ENCODE measurements at places on chromosomes 1 and 21.

GRCh38 chr1:39720094-39720999 lies 18.3 kb upstream of the PPIE start:
- DNase-seq, result no peak

GRCh38 chr1:182718311-182718710 lies 33.9 kb upstream of the RGS8 start:
- DNase-seq, result no peak

- DNase-seq, result no peak
Measured at GRCh38 chr1:172764378-172764777, 105.5 kb downstream of the FASLG start.

DNA sequence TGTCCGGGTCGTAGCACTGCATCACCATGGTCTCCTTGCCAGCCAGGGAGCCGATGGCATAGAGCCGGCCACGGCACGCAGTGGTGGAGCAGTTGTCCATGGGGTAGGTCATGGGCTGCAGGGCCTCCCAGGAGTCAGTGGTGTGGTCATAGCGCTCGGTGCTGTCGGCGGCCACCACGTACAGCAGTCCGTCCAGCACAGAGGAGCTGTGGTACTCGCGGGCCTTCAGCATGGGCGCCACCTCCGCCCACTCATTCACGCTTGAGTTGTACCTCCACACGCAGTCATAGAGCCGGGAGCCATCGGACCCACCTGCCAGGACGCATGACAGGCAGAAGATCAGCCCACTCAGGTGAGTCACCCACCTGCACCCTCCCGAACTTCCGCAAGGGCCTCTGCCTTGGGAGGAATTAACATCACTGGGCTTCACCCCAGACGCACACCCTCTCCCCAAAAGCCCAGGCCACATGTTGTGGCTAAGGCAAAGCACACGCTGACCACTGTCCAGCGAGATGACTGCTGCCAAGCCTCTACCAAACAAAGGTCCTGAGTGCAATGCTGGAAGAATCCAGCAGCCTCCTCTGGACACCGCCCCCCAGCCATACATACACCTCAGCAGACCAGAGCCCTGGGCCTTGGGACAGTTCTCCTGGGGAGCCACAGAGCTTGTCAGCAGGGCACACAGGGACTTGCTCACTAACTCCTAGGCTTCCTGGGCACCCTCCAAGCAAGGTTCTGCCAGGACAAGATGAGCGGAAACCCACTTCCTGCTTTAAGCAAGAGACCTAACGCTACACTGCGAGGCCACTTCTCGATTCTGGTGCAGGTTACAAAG lies 3.3 kb downstream of the KLHL21 start:
- DNase-seq, result no peak

DNA sequence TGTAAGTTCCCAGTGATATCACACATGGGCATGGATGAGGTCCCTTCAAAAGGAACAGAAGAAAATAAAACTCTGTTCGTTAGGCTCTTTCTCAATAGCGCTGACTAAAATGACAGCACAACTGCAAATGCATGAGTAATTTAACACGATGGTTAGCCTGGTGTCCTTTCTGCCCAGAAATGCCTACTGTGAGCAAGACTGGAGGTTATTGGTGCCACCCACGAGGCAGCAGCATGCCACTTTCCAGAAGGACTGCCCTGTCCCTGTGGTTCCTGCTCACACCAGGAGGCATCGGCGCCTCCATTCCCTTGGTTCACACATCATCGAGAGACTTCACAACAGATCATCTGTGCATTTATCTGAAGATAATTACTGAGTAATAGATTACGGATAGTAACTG lies 26.2 kb downstream of the VPS26C start:
- no peak for DNase-seq

GRCh38 chr1:21192871-21193270 lies 16.2 kb upstream of the EIF4G3 start:
- DNase-seq, result no peak

- no peak for DNase-seq
Measured at GRCh38 chr1:19772053-19772452, 27.7 kb downstream of the TMCO4 start.

DNA sequence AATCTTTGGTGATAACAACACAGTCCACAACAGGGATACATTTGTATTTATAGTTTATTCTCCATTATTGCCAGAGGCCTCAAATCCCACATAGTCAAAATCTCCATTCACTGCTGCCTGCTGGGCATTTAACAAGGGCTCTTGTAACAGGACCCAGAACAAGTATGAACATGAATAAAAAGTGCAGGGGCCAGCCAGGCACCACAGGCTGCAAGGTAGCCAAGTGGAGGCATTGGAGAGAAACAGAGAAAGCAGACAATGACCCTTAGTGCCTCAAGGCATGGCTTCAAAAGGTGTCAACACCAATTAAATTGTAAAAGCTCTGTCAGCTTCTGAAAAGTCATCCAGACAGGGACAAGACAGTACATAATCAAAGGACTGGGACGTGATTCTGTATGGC lies 116.8 kb downstream of the ATP6V1G3 start:
- DNase-seq, result no peak

DNA sequence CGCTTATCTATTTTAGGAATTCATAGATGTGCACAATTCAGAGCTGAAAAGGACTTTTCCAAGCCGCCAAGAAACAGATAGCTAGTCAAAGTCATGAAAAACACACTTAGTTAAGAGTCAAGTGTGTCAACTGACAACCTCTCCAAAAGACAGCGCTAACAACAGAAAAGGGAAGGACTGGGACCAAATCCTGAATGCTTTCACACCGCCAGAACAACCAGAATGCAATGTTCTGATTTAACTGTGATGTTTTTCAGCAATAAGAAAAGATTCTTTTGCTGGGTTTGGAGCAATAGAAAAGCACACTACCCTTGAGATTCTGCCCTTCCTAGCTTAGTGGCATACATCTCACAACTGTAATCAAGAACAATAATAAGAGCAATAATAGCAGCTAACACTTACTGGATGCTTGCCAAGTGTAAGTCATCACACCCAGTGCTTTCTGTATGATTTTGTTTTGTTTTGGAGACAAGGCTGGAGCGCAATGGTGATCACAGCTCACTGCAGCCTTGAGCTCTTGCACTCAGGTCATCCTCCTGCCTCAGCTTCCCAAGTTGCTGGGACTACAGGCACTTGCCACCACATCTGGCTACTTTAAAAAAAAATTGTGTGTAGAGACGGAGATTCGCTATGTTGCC lies 33.9 kb upstream of the SDC3 start:
- no peak for DNase-seq

DNA sequence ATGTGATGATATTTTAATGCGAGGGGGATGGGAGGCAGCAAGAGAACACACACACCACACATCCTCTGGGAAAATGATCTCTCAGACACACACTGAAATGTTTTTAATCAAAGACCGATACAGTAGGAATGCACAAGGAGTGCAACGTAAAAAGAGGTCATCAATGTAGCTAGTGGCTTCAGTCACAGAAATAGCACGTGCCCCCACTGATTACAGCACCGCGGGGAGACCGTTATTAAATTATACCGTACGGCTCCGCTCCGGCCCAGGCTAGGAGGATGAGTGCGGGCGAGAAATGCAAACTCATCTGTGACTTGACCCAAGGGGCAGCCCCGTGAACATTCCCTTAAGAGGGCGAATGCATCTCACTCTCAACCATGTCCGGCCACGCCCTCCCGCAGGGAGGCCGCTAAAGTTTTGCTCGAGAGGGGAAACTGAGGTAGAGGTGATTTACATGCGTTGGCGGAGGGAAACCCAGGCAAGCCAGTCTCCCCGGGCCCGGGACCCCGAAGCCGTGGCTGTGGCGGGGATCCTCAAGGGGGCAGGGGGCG lies 552 bp downstream of the UBR4 start:
- DNase-seq, result no peak

DNA sequence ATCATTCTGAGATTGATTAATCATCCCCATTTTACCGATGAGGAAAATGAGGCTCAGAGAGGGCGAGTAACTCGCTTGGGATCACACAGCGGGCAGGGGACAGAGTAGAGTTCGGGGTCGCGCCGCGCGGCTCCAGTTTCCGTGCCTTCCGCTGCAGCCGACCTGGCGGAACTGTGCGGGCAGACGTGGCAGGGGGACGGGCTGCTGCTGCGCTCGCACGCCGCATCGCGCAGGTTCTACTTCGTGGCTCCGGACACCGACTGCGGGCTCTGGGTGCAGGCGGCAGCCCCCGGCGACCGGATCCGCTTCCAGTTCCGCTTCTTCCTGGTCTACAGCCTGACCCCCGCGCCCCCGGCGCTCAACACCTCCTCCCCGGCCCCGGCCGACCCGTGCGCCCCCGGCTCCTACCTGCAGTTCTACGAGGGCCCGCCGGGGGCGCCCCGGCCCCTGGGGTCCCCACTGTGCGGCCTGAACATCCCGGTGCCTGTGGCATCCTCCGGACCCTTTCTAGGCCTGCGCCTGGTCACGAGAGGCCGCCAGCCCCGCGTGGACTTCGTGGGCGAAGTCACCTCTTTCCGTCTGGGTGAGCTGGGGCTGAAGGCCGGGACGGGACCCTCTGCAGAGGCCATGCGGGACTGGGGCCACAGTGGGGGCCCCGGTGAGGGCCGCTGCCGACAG lies 2.3 kb downstream of the LDLRAD2 start:
- no peak for DNase-seq

DNA sequence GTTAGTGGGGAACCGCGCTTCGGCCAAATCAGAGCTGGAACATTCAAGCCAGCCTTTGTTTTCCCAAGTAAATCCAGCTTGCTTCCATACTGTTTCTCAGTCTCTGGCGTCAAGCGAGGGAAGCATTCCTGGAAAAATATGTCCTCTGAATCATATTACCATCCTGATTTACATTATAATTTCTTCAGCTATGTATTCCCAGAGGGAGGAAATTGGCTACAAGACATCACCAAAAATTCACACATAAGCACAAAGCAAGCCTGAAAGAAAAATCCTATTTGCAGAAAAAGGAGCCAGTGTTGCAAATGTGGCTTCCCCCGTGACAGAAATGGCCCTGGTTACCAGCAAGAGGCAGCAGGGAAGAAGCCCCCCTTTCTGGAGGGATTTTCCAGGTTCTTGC lies 233.3 kb downstream of the KCNJ6 start:
- no peak for DNase-seq

- no peak for DNase-seq
Measured at GRCh38 chr1:36559061-36559460, 76.3 kb upstream of the CSF3R start.

DNA sequence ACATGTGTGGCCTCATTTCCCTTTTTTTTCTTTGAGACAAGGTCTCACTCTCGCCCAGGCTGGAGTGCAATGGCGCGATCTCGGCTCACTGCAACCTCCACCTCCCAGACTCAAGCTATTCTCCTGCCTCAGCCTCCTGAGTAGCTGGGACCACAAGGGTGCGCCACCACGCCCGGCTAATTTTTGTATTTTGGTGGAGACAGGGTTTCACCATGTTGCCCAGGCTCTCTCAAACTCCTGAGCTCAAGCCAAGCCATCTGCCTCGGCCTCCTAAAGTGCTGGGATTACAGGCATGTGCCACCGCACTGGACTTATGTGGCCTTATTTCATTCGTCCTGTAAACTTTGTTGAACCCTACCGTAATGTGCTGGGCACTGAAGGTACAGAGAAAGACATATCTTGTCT lies 569 bp upstream of the WARS2 start:
- no peak for DNase-seq

- no peak for DNase-seq
Measured at GRCh38 chr1:38929476-38929875, 12.2 kb downstream of the RHBDL2 start.

DNA sequence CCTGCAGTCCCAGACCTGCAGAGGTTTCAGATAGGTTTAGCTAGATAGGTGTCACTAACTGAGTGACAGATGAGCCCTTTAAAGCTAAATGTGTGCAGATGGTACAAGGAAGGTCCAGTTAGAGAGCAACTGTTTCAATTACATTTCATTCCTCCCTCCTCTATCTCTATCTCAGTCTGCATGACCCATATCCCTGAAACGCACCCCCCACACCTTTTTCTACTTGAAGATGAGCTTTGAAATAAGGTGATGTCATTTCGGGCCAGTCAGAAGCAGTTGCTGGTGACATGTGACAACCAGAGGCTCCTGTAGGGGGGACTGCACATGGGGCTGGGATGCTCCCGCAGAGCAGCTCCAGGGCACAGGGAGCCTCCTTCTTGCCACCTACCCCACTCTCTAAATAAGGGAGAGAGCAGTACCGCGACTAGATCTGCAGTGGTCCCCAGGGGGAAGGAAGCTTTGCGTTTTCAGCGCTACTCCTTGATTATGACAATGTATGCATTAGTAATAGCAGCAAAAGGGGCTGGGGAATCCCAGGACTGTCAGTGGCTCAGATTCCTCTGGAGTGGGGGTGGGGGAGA lies 4.3 kb downstream of the ATP8B2 start:
- DNase-seq, result no peak

- no peak for DNase-seq
Measured at GRCh38 chr1:182143825-182144645, 82.5 kb upstream of the ZNF648 start.

- DNase-seq, result no peak
Measured at GRCh38 chr1:226903819-226904716, 33.7 kb downstream of the PSEN2 start.

GRCh38 chr1:68918563-68918962 lies 421.7 kb upstream of the DEPDC1 start:
- DNase-seq, result no peak

GRCh38 chr1:159922511-159923202 lies 2.6 kb downstream of the TAGLN2 start:
- no peak for DNase-seq

DNA sequence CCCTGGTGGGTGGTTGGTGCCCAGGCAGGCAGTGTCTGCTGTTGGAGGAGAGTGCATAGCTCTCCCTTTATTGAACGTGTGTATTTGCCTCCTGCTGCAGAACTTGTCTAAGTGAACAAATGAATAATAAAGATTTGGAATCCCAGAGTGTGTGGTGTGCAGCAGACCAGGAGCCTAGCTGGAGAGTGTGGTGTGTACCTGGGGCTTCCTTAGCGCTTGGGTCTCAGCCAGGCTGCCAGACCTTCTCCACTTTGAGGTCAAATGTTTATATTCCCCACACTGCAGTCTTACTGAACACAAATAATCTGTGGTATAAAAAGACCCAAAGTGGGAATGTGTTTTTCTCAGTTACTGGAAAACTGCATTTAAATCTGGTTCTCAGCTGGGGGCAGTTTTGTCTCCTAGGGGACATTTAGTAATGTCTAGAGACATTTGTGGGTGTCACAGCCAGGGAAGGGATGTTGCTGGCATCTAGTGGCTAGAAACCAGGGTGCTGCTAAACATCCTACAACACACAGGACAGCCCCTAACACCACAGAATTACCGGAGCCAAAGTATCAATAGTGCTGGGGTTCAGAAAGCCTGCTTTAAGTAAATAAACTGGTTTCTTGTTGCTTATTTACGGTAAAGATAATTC lies 23.6 kb downstream of the SLC37A1 start:
- no peak for DNase-seq

- DNase-seq, result no peak
Measured at GRCh38 chr1:46527474-46528296, 23.8 kb downstream of the KNCN start.

DNA sequence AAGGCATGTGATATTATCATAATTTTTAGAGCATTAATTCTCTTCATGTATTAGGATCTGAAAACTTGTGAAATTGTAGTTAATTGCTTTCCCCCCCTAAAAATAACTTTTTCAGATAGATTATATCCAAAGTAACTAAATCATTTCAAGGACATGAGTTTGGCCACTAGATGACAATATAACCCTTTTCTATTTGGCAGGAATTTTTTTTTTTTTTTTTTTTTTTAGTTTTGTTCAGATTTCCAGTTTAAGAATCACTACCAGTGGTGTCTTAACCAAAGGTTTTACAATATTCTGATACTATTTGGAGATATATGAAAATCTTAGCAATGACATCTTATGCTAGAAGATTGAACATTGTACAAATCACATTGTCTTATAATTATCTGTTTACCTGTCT lies 370.8 kb downstream of the AMY1C start:
- DNase-seq, result no peak

GRCh38 chr21:46083791-46084561 lies 13.9 kb upstream of the COL6A2 start:
- DNase-seq, result no peak
